ENCODE measurements at places on chromosomes 4 and X.

- no peak for DNase-seq
Measured at GRCh38 chr4:2339458-2340271, 77.8 kb upstream of the MXD4 start.

GRCh38 chr4:161403781-161404180, 760.0 kb downstream of the FSTL5 start:
- DNase-seq = no peak

DNA sequence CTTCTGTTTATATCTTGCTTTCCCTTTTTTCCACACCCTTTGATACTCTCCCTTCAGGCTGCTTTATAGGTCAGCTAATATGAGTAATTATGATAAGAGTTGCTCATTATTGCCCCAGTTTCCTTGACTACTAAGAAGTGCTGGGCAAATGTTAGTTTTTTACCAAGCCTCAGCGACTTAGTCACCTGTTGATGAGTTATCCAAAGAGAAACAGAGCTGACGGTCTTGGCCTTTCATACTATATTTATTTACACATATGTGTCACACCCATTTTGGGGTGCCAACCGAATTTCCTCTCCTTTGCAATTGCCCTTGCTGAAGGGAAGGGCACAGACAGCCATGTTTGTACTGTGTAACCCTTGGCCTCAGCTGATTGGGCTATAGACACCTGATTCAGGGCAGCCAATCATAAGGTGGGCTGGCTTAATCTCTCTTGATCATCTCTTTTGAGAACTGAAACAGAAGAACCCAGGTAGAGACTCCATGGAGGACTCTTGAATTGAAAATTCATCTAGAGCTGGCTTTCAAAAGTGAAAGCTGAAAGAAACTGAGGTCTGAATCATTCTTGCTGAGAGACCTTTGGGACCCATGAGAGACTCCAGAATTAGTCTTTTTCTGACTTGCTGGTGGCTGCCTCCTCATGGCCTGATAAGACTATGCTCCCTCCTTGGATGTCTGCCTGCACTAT, 111.7 kb upstream of the RPS6KA3 start:
- no peak for DNase-seq

GRCh38 chrX:72394518-72395170, 88.9 kb upstream of the CITED1 start:
- peak; percentile 29 for DNase-seq

DNA sequence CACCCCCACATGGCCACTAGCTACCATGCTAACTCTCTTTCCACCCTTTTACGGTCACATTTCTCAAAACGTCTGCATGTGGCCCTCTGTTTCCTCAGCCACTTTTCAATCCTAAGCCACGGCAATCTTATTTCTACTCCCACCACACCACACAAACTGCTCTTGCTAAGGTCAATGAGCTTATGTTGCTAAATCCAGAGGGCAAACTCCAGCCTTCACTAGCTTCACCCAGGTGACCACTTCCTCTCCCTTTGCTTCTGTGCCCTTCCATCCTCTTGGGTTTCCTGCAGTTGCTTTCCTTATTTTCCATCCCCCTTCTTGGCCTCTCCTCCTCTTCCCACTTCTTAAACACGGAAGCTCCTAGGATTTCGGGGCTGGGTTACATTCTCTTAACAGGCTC, 16.5 kb downstream of the CETN2 start:
- no peak for DNase-seq

- no peak for DNase-seq
Measured at GRCh38 chr4:24529555-24529954, 54.8 kb downstream of the DHX15 start.

GRCh38 chr4:152536545-152537182, 772 bp upstream of the FBXW7 start:
- DNase-seq = peak; percentile 33

DNA sequence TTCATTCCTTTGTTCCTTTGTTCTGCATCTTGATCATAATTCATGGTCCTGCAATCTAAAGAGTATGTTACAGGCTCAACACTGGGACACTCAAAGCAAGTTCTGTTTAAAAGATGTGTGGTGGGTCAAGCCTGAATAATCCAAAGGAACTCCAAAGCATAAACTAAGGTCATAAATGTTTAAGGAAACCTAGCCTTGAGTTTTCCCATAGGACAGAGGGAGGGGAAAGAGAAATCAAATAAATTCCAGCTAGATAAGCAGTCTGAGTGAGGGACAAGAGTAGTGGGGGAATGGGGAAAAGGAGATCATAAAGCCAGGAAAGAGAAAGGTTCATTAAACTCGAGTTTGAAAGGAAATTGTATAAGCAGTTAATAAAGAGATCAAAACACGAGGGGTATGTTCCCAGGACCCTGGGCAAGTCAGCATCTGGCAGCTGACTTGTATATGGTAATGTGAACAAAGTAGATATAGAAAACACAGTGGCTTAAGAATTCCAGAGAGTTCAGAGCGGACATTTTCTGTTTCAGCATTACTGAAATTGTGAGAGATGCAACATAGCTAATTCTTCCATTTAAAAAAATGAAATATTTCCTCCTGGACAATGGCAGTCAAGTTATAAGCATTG, 125.8 kb upstream of the EDNRA start:
- DNase-seq = no peak

DNA sequence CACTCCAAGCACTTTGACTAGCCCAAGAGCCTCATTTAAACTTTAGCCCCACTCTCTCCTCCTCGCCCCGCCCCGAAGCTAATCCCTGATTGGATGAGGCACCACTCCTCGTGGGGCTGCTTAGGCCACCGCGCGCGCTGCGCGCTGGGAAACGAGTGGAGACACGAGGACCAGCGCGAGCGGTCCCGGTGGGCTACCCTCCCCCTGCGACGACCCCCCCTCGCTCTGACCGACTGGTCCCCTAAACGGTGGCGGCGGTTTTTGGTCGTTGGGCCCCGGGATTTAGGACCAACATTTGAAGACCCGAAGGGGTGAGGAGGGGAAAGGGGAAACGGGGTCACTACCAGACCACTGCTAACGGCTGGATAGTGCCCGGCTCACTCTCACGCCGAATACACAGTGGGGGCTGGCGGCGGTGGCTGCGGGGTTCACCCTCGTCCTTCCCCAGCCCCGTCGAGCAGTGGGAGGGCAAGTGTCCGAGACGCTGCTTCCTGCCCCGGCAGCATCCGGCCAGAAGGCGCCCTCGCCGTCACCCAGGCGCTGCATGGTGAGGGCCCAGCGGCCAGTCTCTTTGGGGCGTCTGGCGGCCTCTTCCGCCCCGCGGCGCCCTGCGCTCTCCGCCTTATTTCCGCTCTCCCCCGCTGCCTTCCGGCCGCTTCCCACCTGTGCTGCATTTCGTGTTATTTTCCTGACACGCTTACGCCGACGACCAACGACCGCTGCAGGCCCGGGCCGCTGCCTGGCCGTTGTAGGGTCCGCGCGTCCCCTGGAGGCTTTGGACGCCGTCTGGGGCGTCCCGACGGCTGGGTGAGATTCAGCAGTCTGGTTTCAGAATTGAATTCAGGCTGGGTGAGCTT, at the start of gene RBM46:
TSS of gene RBM46 (plus strand) at position 147 of the 857 bp plus-strand sequence. CDS start 15,481 bp downstream, outside the sequence.
- DNase-seq = no peak

DNA sequence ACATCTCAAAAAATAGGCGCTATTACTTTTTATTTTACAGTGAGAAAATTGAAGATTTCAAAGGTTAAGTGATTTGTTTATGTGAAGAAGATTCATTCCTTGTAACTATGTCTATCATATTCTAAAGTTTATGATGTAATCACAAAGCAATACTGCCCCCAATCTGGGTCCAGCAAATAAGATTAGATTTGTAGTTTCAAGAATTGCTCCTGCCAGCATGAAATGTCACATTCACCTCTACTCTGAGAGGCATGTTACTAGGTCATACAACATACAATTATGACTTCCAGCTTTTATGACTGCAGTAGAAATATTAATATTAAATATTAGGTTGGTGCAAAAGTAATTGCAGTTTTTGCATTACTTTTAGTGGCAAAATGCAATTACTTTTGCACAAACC, 976.2 kb downstream of the FSTL5 start:
- no peak for DNase-seq
